ENCODE measurements at places on chromosomes 1 and 21.
A peak's percentile ranks its signal among the peaks of the same experiment; 100 is the strongest.

GRCh38 chr1:53485478-53486394, 26.5 kb downstream of the DMRTB1 start:
- DNase-seq = peak; percentile 83

DNA sequence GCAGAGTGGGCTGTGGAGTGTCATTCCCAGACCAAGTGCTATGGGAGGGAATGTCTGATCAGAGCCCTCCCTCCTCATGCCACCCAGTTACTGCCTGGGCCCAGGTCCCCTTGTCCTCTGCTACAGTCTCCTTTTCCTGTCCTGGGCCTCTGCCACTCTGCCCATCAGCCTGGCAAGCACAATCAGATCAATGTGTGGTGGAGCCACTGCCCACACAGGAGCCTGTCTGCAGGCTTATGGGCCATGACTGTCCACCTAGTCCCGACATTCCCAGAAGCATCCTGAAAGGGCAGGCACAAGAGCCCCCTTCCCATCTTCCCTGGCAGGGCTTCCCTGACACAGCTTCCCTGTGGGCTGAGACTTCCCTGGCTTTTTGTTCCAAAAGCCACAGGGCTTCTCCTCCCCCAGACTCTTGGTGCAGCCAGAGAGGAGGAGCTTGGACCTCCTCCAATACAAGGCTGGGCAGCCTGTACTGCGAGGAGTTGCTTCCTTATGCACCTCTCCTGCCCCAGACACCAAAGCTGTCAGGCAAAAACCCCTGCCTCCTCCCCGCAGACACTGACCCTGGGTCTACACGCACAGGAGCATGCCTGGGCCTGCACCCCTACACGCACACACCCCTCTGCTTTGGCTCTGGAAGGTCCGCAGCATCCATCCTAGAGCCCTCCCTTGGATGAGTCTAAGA, 29.2 kb upstream of the CNTN2 start:
- DNase-seq = no peak

GRCh38 chr1:97366984-97367383, 553.9 kb downstream of the DPYD start:
- DNase-seq = no peak

- DNase-seq = no peak
These were observed 65.2 kb downstream of the BCAR3 start for GRCh38 chr1:93616221-93616995.

- DNase-seq = no peak
These were observed 490.2 kb downstream of the BRINP3 start for GRCh38 chr1:189987509-189987908.

- peak; percentile 33 for DNase-seq
These were observed 750 bp downstream of the RHOU start for GRCh38 chr1:228735871-228736586.

DNA sequence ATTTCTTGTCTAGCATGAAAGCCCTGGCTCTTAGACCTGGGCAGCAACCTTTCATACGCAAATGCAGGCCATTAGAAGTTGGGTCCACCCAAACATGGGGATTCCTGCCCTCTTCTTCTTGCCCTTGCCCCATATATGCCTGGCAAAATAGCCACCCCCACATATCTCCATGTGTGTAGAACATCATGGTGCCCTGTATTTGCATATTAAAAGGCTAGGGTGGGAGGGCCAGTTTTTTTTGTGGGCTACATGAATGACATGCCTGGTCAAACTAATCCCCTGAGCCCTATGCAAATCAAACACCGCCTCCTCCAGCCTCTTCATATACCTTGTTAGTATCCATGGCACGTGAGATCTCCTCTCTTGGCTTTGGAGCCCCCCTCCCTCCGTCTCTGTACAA, 24.7 kb downstream of the MFSD2A start:
- DNase-seq = no peak

DNA sequence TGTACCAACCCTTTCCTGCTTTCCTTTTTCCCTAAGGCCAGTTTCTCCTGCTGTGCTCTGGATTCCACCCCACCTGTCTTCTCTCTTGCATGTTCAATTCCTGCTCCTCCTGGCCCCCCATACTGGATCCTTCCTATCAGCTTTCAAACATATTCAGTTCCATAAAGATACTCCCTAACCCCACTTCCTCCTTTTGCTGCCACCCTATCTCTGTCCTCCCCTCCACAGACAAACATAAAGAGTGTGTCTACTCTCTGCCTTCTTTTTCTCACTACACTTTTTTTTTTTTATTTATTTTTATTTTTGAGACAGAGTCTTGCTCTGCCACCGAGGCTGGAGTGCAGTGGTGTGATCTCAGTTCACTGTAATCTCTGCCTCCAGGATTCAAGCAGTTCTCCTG, 16.9 kb upstream of the RPF1 start:
- DNase-seq = no peak

GRCh38 chr1:10242811-10243210, 32.4 kb downstream of the KIF1B start:
- no peak for DNase-seq

DNA sequence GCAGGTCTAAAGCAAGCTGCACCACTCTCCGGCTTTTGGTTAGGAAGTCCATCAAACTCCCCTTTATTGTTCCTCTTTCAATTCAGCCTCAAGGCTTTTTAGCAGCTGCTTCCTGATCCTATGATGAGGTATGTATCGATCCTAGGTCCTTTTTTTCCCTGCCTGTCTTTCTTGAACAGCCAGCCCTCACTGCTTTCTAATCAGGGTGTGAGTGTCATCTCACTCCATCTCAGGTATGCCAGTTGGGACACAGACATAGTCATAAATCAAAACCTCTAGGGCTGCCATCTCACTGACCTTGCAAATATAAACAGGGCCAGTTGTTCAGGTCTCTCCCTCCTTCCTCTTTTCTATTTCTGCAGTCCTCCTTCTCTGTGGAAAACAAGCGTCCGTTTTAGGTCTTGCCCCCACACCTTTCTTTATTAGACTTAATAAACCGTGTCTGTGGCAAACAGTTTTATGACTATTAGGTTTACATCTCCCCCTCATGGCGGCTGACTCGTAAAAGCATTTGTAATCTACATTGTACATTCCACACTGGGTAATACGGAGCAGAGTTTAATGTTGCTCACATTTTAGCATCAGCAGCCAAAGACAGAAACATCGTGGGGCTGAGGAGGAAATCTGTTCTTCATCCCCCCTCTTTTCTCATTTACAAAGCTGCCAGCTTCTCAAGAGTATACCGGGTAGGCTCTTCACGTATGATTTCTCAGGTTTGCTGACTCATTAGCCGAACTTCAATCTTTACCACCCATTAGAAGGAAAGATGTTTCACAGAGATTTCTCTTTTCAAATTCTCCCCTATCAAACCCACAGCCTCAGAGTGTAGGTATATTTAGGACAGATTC, 11.6 kb downstream of the STYXL2 start:
- no peak for DNase-seq

DNA sequence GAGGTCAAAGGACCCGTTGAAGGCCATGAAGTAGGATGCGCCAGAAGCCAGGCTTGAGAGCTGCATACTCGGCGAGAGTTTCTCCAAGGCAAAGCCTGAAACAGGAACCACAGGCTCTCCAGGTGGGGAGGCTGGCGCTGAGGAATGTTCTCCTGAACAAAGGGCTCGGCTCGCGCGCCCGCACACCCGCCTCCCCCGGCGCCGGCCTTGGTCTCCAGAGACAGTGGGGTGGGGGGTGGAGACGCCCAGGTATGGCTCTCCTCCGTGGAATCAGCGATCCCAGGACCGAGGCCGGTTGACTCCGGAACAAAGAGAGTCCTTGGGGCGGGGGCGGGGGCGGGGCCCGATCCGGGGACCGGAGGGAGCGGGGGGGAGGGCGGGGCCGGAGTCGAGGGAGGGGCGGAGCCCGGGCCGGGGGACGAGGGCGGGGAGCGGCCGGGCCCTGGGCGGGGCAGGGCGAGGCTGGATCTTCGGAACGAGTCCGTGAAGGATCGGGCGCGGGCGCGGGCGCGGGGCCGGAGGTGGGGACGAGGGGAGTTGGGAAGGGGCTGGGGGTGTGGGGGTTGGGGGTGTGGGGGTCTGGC, 85.0 kb downstream of the NKAIN1 start:
- DNase-seq = peak; percentile 85

DNA sequence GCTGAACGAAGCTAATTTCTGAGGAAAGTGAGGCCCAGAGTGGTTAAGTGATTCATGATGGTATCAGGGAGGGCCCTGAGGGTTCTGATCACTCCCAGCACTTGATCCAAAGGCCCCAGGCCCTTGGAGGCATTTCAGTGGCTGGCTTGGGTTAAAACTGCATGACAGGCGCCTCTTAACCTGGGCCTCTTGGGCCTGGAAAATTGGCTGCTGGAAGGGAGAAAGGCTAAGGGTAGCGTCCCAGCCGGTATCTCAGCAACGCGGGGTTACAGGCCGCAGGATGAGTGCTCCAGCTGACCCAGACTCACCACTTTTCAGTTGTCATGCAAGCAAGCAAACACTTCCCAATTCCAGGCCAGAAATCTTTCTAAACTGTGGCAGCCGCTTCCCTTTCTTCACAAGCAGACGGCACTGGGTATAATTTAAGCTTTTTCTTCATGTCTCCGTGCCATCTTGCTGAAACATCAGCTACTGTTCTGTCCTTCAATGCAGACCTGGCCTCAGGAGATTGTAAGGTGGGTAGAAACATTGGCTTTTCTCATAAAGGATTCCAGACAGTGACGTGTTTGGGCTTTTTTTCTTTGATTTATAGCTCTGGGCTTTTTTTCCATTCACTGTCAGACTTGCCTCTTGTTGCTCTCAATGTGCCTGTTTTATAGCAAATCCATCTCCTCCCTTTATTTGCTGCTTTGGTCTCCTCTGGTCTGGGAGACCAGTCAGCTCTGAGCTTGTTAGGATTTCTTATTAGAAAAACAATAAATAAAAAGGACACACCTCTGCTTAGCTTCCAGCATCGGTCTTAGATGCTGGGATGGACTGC, 229.1 kb downstream of the KCNJ6 start:
- DNase-seq = no peak

- no peak for DNase-seq
These were observed 113.8 kb upstream of the MAGI3 start for GRCh38 chr1:113276507-113276906.

DNA sequence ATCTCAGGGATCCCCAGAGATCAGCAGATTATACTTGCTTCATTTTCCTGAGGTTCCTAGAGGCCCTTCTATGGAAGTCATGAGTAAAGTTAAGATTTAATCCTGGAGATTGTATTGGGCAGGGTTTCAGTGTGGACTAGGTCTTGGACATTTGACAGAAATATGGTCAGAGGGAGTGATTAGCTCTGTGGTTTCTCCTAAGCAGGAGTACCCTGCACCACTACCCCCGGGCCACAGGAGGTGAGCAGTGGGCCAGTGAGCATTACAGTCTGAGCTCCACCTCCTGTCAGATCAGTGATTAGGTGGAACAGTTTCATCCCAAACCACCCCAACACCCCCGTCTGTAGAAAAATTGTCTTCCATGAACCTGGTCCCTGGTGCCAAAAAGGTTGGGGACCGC, 43.2 kb downstream of the PHACTR4 start:
- no peak for DNase-seq

GRCh38 chr1:55530749-55531478, 315.8 kb upstream of the USP24 start:
- no peak for DNase-seq

GRCh38 chr21:16533692-16534407, 804.1 kb downstream of the USP25 start:
- no peak for DNase-seq

- DNase-seq = no peak
These were observed 36.1 kb upstream of the RGS1 start for GRCh38 chr1:192539297-192540092.

- DNase-seq = no peak
These were observed 27.5 kb upstream of the CD1D start for GRCh38 chr1:158153179-158153578.

GRCh38 chr21:29477941-29478340, 179.2 kb downstream of the BACH1 start:
- DNase-seq = no peak

DNA sequence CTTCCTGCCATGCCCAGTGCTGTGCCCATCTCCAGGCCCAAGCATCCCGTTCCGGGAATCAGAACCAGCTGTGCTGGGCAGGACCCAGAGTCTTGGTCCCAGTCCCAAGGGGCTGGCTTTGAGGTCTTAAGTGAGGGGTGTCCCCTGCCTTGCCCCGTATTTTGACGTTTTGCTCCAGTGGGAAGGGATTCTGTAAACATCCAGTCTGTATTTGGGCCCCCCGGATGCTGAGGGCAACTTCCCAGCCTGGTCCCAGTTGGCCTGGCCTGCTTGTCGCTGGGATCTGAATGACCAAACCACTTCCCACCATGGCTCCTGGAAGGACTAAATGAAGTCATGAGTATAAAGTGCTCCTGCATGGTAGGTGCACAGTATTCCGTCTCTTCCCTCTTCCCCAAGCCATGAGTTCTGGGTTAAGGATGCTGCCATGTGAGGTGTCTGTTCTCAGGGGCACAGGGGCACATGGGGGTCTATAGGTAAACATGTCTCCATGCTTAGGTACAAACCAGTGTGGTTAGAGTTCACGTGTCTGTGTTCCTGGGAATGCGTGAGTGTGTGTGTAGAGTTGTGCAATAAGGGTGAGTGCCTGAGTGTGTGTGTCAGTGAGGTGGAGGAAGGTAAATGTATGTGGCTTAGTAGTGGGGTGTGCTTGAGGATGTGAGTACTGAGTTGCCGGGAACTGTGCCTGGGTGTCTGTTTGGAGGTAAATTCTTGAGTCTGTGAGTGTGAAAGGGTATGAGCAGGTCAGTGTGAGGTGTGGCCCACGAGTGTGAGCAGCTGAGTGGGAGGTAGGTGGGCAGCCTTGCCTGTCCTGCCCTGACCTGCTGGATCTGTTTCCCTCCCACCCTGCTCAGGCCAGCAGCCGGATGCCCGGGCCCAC, 1.5 kb downstream of the B4GALT2 start:
- DNase-seq = no peak

- peak; percentile 75 for DNase-seq
These were observed 130.0 kb upstream of the KCNJ15 start for GRCh38 chr21:38126666-38127303.

GRCh38 chr1:221670081-221670480, 71.8 kb downstream of the DUSP10 start:
- no peak for DNase-seq

DNA sequence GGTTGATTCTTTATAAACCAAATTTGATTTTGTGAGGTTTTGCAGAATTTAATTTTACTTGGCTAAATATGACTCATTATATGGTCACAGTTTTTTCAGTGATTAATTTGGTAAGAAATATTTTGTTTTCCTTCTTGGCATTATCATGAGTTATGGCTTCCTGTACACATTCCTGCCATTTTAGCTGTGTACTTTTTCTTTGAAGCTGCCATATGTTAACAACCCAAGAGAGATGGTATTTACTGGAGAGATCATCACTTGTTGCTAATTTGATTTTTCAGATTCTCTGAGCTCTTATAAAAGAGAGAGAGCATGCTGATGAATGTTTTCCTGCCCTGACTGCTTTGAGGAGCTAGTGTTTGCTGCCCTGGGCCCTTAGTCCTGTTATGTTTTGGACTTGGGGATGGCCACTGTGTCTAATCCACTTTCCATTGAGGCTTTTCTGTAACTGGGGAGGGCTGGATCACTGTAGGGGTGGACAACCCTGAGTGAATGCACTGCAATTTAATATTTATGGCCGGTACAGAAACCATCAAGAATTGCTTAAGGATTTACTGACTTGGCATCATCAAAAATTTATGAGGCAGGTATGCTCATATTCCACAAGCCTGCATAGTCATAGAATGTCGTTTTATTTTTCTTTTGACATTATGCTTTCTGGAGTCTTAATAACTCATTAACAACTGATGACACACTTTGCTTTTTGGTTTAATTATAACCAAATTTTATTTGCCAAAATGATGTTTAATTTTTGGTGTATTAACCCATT, 200.9 kb downstream of the DISC1 start:
- DNase-seq = no peak

All from stimulated activated CD4-positive, alpha-beta T cell treated with anti-CD3 and anti-CD28 coated beads, Interleukin-15, amount 100 ng/mL, for 24 hours (primary cell).